SJSA1 (cell line): ENCODE measurements at places on chromosomes 2 and 18. TPM values are rescaled to one million over a fixed set of nuclear protein-coding genes. Genes with fewer than 3 reads are reported as not detected.

Gene USP14
- 27.3 and 38.9 TPM in 2 replicates for total RNA-seq

Gene GALNT14
- 0.21 TPM in 1 of 2 replicates, not detected in the other for total RNA-seq

Gene MOGAT1
- total RNA-seq, result not detected in 2 replicates

Gene MDH1B
- 0.42 and 1.8 TPM in 2 replicates for total RNA-seq

Gene PAX3
- total RNA-seq, result 0.03 TPM in 1 of 2 replicates, not detected in the other

Gene SKOR2
- total RNA-seq, result not detected in 2 replicates

Gene FTCDNL1
- not detected in 2 replicates for total RNA-seq

Gene CPLX4
- total RNA-seq, result not detected in 2 replicates

Gene CTLA4
- total RNA-seq, result not detected in 2 replicates

- no peak for DNase-seq
These were observed 12.5 kb downstream of the ZNF407 start for GRCh38 chr18:74610051-74610615.

DNA sequence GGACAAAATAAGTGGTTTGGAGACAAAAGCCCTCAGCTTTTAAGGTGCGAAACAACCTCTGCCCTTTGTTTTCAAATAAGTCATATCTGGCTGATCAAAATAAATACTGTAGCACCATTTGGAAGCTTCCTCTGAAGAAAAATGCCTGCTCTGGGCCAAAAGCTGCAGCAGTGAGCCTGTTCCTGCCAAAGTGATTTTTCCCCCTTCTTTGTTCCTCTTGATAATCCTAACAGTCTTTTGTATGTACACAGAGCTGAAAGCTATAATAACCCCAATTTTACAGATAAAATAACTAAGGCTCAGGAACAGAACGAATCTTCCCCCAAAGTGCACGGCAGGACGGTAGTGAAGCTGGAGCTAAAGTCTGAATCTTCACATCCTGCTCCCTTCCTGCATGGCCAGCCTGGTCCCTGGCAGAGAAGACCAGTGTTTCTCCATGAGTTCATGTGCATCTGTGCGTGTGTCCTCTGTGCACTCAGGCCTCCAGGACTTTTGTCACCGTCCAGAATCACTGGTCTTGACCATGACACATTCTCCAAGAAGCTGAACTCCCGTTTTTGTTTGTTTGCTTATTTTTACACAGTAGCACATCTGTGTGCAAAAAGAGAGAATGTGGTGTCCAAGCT is 2114.1 kb upstream of the PIK3C3 start:
- no peak for DNase-seq

- no peak for DNase-seq
These were observed 37.1 kb upstream of the GATA6 start for GRCh38 chr18:22132258-22132657.

GRCh38 chr18:79975985-79976680 is 11.7 kb downstream of the HSBP1L1 start:
- no peak for DNase-seq

GRCh38 chr2:149692961-149693396 is 105.4 kb upstream of the MMADHC start:
- no peak for DNase-seq

- DNase-seq, result no peak
These were observed 111.7 kb downstream of the MYCN start for GRCh38 chr2:16051841-16052564.

GRCh38 chr2:63734510-63734909 is 107.2 kb upstream of the UGP2 start:
- DNase-seq, result no peak

DNA sequence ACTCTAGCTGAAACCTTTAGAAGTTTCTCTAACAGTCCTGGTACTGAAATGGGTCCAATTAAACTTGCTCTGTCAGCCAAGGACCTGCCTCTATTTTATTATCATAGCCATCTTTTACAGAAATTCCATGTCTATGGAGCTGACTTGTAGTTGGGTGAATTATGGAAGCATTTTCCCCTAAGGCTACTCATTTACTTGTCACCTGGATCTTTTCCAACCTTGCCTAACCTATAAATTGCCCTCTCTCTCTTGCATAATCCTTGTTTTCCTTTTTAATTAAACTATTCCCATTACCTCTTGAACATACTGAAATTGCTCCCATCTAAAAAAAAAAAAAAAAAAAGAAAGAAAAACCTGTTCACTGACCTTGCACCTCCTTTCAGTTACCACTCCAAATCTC is 74.6 kb upstream of the DOK6 start:
- no peak for DNase-seq

DNA sequence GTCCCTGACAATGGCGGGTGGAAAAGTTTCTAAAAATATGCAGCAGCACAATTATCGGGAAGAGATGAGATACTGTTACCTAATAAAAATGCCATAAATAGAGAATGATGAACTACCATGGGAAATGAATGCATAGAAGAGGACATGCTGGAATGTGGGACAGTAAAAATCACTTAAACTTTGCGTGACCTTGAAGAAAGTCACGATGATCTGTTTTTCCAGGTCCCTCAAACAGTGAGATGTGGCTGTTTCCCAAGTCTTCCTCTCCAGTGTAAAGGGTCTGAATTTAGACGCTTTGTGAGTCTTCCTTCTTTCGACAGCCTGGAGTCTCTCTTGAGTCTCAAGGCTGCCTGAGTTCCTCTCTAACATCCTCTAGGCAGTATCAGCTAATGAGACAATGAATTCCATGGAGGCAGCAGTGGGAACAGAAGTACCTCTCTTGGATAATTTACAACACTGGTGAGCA is 1.4 kb downstream of the CLUL1 start:
- no peak for DNase-seq

DNA sequence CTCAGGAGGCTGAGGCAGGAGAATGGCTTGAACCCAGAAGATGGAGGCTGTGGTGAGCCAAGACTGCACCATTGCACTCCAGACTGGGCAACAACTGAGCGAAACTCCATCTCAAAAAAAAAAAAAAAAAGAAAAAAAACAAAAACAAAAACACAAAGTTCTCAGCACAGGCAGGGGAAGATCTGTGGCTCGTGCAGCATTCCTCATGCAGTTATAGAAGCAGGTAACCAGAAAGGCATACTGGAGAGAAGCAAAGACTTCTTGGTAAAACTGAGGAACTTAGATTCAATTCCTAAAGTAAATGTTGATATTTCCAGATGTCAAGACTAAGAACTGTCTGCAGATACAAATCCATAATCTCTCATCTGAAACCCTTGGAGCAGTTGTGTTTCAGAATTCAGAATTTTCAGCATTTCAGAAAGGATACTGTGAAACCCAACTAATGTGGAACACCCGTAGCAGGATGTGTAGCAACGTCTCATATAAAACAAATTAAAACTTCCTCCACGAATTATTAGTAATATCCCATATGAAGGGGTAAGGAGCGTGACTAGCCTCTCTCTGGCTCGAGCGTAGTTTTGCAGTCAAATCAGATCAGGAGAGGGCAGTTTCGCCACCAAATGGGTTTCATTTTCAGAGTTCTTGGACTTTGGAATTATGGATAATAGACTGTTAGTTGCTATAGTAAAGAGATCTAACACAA is 13.2 kb upstream of the SLC25A52 start:
- no peak for DNase-seq

DNA sequence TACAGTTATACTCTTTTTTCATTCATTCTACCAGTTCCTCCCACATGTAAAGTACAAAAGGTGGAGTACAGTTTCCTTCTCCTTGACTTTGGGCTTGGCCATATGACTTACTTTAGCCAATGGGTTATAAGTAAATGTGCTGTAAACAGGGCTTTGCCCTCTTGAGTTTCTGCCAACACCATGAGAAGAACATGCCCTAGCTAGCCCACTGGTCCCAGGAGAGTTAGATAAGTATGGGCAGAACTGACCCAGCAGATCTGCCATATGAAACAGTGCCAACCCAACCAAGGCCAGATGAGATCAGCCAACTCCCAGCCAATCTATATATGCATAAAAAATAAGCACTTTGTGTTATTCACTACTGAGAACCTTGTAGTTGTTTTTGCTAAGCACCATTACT is 25.5 kb downstream of the ZC3H8 start:
- no peak for DNase-seq

DNA sequence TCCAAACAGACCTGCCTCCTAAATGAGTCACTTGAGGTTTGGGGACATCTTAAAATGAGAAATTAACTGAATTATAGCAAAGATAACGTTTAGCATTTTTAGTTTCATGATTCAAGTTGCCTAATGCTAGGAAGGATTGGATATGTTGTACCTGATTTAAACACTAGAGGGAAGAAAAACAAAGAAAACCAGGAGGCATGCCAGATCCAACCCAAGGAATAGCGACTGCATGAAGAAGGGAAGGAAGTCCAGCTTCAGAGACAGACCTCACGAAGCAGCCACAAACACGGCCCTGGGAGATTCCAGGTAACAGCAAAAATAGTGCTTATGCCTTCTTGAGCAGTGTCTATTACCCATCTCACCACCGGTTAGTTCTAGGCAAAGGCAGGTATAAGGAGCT is 499.9 kb upstream of the SPHKAP start:
- no peak for DNase-seq

- DNase-seq, result no peak
These were observed 80.8 kb downstream of the KCTD18 start for GRCh38 chr2:200428961-200429665.

- DNase-seq, result peak; percentile 44
These were observed 117.7 kb downstream of the ZEB2 start for GRCh38 chr2:144402251-144402650.

- DNase-seq, result peak; percentile 35
These were observed 7.0 kb upstream of the NXPH2 start for GRCh38 chr2:138787053-138787666.

DNA sequence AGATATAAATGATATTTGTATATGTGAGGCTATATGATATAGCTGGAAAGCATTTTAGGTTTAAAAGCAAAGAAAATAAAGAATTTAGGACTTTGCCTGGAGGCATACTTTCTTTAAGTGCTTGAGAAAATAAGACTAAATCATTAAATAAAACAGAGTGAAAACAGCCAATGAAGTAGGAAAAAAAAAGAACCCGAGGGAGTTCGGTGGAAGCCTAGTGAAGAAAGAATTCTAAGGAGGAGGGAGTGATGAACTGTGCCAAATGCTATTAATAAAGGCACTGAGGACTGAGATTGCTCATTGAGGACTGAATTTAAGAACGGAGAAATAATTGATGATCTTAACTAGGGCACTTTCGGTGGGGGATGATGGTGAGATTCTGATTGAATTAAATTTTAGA is 573.5 kb downstream of the DSC3 start:
- DNase-seq, result no peak

DNA sequence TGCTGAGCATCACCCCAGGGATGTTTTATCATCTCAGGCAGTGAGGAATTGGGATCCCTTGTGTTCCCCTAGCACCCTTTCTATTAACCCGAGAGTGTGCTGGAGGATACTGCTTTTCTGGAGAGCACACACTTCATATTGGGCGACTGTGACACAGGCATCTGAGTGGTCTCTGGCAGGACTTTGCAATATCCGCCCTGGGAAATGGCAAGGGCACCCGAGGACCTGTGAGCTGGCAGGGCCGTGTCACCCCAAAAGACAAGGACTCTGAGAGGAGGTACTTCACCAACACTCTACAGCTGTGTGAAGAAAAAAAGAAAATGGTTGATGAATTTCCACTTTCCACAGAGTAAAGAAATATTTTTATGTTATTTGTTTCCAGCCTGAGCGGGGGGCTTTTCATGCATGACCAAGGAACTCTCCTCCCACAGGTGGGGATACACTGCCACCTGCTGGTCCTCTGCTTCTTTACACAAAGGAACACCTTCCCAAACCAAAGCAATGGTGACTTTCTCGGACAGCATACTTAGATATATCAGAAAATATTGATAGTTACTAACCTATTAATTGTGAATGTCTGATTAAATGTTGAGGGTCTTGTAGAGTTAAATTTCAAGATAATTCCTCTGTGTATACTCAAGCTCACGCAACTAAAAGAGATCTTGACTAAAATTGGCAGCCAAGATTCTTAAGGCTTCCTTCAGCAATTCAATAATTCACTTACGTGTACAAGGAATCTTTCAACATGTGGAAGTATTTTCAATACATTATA is 45.9 kb upstream of the REG3G start:
- no peak for DNase-seq

DNA sequence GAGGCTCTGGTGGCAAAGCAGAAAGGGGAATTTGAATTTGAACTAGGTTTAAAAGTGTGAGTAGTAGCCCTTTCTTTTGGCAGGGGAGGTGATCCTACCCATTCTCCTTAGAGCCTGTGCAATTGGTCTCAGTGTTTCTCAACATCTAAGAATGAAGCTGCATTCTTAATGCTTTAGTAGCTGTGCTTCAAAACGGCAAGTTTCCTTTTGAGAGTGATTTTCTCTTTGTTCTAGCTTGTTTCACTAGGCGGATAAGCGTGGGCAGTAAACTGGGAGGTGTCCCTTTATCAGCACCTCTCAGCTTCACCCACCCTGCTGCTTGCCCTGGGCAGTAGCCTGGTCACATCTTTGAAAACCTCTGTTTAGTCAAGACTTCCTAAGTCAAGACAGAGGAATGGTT is 6.7 kb downstream of the CRIM1 start:
- DNase-seq, result peak; percentile 43

GRCh38 chr2:166057370-166058164 is 70.3 kb downstream of the SCN1A start:
- no peak for DNase-seq

DNA sequence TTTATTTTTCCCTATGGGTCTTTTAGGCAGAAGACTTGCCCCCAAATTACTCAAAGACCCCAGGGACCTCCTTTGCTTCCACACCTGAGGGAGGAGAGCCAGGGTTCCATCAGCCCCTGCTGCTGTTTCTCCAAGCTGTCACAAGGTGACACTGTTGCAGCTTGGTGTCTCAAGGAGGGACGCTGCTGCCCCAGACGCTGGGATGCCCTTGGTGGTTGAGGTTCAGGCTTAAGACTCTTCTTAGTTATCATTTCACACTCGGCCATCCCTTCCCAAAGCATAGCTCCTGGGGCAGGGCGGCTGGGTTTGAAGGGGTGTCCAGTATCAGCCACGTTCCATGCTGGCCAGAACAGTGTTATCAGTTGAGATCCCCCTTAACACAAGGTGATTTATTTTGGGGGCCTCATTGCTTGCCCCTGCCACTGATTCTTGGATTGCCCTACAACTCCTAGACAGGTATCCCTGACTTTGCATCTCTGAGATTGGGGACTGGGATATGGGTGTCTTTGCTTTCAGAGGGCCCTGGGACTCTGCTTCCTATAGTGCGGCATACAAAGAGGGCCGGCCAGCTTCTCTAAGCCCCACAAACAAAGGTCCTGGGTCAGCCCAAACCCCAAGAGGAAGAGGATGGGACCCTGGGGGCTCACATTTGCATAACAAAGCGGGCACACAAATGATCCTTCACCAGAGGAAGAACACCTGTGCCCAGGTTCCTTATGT is 22.7 kb downstream of the GPR55 start:
- peak; percentile 59 for DNase-seq

DNA sequence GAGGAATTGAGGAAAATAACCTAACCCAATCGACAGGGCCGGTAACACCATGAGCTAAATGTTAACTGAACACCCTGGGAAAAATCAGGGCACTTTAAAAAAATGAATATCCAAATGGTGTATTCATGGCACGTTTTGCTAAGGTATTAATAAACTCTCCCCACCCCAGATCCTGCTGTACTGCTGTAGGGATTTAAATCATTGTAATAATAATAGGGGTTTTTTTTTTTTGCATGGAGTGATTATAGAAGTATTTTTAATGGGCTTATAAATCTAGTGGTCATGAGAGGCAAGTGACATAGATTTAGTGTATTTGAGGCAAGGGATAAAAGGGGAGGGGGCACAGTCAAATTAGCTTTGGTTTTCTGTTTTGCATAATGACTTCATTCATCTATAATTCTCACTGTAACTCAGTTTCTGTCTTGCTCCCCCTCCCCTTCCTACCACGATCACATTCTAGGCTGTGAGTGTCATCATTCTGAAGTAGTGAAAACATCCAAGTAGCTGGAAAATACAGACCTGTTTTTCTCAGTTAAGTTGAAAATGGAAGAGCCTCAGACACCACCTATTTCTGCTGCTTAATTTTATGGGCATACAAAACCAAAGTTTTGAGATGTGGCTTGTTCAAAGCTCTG is 18.2 kb upstream of the MGAT5 start:
- no peak for DNase-seq
